Fibroblast of upper back skin (primary cell): ENCODE measurements at places on chromosomes 12 and 14.

- DNase-seq, result peak; percentile 29
Observed at GRCh38 chr14:78701246-78701645, 531.1 kb downstream of the NRXN3 start.

DNA sequence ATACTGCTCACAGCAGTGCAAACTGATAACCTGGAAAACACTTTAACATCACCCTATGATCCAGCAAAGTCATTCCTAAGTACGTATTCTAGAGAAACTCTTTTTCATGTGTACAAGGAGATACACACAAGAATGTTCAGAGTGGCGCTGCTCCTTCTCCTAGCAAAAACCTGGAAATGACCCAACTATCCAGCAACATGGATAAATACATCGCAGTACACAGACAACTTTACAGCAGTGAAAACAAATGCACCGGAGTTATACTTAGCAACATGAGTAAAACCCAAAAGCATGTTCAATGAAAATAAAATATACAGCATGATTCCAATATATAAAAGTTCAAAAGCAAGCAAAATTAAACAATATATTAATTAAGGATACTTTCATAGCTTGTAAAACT lies 18.7 kb downstream of the SART3 start:
- DNase-seq, result peak; percentile 28

GRCh38 chr12:107514887-107515445 lies 170.6 kb upstream of the PWP1 start:
- peak; percentile 68 for DNase-seq

GRCh38 chr12:99388671-99389195 lies 258.8 kb upstream of the GARIN6 start:
- DNase-seq, result no peak

GRCh38 chr12:90741611-90742010 lies 213.4 kb downstream of the CCER1 start:
- peak; percentile 22 for DNase-seq

- no peak for DNase-seq
Observed at GRCh38 chr14:90848944-90849731, 32.9 kb upstream of the TTC7B start.

GRCh38 chr12:89225401-89225800 lies 126.9 kb downstream of the DUSP6 start:
- peak; percentile 40 for DNase-seq

- no peak for DNase-seq
Observed at GRCh38 chr12:6375269-6376078, at the start of gene SCNN1A. Gene SCNN1A, minus strand, starts transcription at chr12:6375563. Its CDS starts 780 bp downstream, at chr12:6374783.

DNA sequence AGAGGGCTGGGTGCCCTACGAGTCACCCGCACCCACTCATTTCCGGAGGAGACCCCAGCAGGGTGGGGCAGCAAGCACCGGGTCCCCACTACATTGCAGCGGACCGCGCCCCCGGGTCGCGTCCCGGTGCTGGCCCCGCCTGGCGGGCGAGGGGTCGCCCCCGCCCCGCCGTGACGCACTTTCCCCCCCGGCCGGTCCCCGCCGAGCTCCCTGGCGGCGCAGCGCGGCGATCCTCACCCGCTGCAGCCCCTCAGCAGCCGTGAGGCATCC lies 106.1 kb downstream of the PRICKLE1 start:
- DNase-seq, result peak; percentile 10

DNA sequence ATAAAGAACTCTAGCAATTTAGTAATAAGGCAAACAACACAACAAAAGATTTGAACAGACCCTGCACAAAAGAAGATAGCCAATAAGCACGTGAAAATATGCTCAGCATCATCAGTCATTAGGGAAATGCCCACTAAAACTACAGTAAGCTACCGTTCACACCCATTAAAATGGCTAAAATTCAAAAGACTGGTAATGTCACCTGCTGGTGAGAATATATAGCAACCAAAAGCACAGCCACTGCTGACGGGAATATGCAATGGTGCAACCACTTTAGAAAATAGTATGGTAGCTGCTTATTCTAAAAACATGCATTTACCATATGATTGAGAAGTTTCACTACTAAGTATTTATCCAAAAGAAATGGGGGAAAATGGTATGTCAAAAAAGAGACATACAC lies 74.9 kb downstream of the DPF3 start:
- DNase-seq, result no peak

- DNase-seq, result no peak
Observed at GRCh38 chr14:61322011-61322798, 826 bp downstream of the PRKCH start.

DNA sequence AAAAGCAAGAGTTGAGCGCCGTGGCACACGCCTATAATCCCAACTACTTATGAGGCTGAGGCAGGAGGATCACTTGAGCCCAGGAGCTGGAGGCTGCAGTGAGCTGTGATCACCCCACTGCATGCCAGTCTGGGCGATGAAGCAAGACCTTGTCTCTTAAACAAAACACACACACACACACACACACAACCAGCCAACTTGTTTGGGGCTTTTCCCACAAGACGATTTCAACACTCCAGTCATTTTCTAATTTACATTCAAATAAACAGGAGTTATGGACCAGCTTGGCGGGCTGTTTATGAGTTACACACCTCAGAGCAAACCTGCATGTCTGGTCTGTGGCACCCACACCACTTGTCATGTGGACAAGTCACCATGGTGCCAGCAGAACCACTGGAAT lies 6.7 kb downstream of the GLTP start:
- DNase-seq, result no peak

GRCh38 chr12:49819786-49820185 lies 8.4 kb downstream of the NCKAP5L start:
- no peak for DNase-seq

DNA sequence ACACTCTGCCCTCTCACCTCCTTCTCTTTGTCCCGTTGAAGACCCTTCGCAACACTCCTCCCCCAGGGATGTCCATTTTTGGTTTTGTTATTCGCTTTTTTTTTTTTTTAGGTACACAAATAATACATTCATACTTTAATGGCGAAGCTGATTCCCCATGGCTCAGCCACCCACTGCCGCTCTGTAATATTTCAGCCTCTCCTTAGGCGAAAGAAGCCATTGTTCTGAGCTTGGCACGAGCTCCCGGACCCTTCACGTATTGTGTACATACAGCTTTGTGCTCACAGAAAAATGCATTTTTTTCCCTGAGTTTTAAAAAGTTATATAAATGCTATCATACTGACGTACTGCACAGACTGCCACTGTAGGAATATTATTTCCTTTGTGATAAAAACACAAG lies 115.0 kb downstream of the TMEM132C start:
- no peak for DNase-seq

DNA sequence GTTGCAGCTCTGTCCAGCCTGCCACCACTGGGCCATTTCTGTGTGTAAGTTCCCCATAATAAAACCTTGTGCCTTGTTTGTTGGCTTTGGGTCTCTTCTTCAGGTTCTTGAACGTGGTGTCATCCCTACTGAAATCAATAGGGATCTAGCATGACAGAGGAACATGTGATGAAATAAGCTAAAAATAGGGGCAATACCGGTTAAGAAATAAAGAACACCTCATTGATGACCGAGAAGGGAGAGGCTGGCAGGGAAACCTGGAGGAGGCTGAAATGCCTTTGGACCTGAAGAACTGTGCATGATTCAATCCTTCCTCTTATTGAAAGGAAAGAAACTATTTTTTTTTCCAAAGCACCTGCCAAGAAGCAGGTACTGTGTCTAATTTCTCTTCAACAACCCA lies 172.3 kb downstream of the PPM1H start:
- DNase-seq, result no peak

DNA sequence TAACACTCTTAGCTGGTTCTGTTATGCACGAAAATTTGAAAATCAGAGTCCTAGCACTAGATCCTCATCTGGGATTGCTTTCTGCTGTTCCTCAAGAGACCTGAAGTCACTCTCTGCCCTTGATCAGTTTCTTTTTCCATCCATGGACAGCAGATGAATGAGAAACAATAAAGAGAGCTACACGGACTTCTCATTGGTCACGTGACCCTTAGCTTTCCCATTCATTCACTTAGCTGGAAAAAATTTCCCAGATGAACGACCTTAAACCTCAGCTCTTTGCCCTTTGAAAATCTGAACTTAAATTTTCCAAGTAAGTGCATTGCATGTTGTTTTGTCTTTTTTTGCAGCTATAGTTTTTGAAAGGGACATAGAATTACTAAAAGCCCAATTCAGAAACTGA lies 27.2 kb upstream of the RGS6 start:
- no peak for DNase-seq

GRCh38 chr14:65228436-65228835 lies 126.1 kb upstream of the MAX start:
- DNase-seq, result no peak

DNA sequence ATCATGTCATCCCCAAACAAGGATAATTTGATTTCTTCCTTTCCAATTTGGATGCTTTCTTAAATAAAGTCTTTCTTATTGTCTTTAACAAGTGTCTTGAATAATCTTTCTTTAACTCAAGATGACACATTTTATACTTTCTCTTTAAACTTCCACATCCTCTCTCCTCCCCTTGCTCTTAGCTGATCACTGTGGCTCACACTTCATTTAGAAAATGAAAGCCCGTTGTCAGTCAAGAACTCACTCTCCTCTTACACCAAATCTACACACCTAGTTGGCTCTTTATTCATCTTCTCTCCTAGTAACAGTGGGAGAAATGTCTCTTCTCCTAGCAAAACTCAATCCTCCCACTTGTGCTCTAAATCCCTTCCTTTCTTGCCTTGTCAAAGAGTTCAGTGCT lies 10.4 kb upstream of the RMST start:
- no peak for DNase-seq

- DNase-seq, result no peak
Observed at GRCh38 chr14:57549765-57550420, 56.2 kb upstream of the CCDC198 start.

DNA sequence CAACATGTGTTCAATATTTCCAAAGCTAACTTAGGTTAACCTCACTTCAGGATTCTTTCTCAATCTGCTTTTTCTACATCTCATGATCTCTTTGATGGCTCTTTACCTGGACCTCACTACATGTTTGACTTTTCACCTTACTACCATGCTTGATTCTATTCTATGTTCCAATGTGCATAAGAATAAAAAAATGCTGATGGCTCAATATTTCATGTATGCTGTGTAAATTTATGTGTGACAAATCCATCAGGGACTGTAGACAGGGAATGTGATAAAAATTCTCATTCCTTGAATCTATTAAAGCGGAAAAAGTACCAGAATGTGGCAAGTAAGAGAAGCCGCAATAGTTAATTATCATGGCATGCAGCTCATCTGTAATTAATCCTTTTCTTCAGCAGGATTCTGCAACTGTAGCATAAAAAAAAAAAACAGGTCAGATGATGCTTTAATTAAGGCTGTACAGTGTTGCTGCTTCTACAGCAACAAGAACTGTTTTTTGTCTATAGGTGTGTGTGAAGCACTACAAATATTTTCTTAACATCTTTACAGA lies 276.9 kb upstream of the PRKD1 start:
- DNase-seq, result no peak

- DNase-seq, result no peak
Observed at GRCh38 chr12:40225984-40226602, 1.3 kb downstream of the LRRK2 start.

DNA sequence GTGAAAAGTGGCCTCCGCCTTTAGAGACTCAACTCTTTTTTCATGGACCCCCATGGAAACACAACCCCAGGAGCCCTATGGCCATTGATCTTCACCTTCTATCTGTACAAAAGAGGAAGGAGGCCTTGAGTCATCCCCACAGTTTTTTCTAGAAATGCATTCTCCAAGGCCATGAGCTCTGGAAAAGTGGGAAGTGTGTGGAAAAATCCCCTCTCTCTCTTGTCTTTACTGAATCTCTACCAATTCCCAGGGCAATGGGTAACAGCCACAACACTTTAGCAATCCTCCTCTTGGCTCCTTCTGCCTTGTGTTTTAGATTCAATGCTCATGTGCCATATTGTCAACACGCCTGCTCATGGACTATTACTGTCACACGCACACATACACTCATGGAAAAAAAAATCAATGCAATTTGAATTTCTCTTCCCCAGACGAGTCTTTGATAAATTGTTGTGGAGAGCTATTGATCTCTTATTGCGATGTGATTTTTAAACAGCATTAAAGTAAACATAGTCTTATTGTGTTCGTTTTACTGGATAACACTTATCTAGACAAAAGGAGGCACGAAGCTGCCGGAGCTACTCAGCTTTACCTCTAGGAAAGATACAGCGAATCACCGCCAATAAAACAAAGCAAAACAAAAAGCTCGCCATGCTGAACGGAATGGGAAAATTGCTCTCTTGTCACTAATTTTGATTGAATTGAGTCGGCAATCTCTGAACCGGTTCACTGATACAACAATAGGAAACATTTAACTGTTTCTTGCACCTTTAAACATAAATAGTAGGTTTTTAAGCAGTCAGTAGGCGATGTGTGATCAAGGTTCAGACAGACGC lies 260.3 kb downstream of the VRK1 start:
- no peak for DNase-seq

- no peak for DNase-seq
Observed at GRCh38 chr12:53733807-53734200, 6.6 kb upstream of the CALCOCO1 start.

DNA sequence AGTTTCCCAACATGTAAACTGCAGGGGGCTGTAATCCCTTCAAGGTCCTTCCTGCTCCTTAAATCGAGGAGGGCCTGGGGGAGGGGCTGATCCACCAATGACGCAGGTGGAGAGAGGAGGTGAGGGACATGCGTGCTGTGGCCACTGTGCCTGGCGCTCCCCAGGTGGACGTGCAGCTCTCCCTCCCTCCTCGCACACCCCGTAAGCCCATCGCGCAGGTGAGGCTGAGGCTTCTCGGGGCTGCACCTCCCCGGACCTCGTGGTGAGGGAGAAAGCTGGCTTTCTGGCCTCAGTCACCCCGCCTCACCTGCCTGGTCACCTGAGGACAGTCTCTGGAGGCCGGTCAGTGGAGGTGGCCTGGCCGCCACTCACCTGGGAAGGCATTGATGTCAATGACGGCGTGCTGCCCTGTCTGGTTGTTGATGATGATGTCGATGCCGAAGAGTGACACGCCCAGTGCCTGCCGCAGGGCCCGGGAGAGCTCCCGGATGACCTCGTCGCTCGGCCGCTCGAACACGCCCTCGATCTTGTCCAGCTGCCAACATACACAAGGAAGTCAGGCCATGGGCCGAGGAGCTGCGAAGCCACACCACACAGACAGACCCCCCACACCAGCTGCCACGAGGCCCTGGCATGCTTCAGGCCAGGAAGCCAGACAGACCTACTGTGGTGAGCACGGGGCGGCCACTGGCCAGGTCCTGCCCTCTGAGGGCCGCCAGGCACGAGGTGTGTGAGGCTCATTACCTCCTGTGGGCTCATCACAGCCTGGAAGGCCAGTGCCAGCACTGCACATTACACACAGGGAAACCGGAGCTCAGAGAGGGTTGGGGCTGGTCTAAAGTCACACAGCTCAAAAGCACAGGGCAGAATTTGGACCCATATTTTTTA lies 23.3 kb downstream of the CHGA start:
- peak; percentile 34 for DNase-seq

GRCh38 chr14:27668531-27668930 lies 1070.7 kb upstream of the NOVA1 start:
- DNase-seq, result no peak

DNA sequence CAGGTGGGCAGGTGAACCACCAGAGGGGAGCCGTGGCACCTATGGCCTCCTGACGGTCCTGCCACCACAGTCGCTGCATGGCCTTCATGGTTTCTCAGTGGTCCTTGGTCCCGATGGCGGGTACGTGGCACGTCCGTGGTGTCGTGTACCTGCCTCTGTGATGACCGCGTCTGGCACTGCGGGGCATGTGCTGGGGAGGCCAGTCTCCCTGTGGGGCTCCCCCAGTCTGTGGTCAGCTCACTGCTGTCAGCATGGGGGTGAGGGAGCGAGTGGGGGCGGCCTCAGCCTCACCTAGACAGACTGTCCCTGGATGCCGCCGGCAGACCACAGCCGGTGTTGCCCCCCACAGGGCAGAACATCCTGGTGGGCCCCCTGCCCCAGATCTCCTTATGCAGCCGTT lies 267.2 kb downstream of the SEC23A start:
- DNase-seq, result no peak

- DNase-seq, result no peak
Observed at GRCh38 chr12:48773686-48774085, 15.2 kb downstream of the ADCY6 start.
